Activated T-helper 1 cell treated with anti-CD3 and anti-CD28 coated beads, Interleukin-2, amount 50 U/mL, for 16 hours (primary cell): ENCODE measurements at places on chromosomes 5 and 9.
A peak's percentile ranks its signal among the peaks of the same experiment; 100 is the strongest.

GRCh38 chr9:2297771-2298170 is 282.6 kb downstream of the SMARCA2 start:
- DNase-seq, result no peak

DNA sequence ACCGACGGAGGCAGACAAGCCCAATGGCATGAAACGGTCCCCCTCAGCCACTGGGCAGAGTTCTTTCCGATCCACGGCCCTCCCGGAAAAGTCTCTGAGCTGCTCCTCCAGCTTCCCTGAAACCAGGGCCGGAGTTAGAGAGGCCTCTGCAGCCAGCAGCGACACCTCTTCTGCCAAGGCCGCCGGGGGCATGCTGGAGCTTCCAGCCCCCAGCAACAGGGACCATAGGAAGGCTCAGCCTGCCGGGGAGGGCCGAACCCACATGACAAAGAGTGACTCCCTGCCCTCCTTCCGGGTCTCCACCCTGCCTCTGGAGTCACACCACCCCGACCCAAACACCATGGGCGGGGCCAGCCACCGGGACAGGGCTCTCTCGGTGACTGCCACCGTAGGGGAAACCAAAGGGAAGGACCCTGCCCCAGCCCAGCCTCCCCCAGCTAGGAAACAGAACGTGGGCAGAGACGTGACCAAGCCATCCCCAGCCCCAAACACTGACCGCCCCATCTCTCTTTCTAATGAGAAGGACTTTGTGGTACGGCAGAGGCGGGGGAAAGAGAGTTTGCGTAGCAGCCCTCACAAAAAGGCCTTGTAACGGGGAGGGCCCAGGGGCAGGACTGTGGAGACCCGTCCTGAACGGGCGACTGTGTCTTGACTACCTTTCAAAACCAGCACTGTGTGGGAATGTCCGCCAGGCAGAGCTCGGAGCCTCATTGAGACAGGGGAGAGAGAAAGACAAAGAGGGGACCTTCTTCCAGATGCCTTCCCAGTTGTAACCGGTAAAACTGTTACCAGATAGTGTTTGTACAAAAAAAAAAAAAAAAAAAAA is 29.9 kb downstream of the CD180 start:
- peak; percentile 61 for DNase-seq

GRCh38 chr5:44833249-44833648 is 24.5 kb downstream of the MRPS30 start:
- no peak for DNase-seq

DNA sequence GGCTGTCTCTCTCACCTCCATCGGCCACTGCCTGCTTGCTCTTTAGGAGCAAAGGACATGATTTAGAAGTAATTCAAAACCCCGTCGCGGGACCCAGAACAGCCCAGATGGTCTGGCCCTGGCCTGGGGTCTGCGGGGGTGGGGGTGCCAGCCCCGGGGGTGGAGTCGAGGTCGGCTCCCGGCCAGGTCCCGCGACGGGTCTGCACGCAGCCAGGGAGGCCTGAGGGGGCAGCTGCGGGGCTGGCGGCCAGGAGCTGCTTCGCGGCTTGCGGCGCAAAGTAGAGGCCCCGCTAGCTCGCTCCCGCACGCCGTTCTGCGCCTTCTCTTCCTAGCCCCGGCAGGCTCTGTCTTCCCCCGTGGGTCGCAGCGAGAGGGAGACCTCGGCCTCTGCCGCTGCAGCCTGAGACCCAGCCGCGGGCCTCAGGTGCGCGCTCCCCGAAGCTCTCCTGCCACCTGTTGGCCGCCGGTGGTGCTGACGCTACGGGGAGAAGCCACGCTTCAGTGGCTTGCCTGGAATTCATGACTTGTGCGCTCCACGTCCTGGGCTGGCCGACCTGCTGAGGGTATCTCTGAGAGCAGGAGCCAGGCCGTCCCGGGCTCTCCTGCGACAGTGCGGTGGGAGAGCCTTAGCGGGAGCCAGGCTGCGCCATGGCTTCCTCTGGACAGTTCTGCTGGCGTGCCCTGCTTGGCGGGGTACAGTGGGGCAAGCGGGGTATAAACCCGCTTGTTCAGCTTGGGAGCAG is 157.2 kb upstream of the PITX1 start:
- peak; percentile 40 for DNase-seq

DNA sequence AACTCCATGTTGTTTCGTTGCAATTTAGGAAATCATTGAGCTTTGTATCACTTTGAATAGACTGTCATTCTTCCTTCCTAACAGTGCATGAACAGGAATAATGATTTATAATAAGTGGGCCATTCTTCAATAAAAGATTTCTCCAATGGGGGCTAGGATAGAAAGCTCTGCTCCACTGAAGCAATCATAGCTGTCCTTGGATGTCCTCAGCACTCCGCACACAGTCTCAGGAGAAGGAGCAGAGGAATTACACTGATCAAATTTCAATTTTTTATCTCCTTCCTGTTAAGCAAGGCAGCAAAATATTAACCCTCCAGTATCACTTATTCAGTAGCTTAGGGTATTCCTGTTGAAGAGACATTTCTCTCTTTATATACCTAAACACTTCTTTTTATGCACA is 532.7 kb upstream of the ST8SIA4 start:
- no peak for DNase-seq

- no peak for DNase-seq
These were observed 626.0 kb upstream of the ADAMTS16 start for GRCh38 chr5:4514067-4514648.

- no peak for DNase-seq
These were observed 4.3 kb downstream of the MTRR start for GRCh38 chr5:7873216-7873615.

GRCh38 chr5:140674211-140674610 is 835 bp upstream of the DND1 start:
- DNase-seq, result no peak

- no peak for DNase-seq
These were observed 55.5 kb downstream of the MYO10 start for GRCh38 chr5:16880547-16880946.

DNA sequence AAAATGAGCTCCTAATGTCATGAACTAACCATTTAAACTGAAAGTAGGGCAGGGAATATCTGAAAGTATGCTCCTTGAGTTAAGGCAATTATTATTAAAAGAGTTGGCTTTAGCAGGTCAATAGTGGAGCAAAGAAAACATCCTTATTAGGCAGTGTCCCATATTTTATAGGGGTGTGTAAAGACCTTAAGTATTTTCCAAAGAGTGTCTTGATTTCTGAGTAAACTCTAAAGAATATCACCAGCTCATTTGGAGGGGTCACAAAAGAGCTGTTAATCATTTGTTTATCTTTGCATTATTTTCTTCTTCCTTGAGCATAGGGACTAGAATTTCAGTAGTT is 109.3 kb downstream of the MUSK start:
- DNase-seq, result no peak

DNA sequence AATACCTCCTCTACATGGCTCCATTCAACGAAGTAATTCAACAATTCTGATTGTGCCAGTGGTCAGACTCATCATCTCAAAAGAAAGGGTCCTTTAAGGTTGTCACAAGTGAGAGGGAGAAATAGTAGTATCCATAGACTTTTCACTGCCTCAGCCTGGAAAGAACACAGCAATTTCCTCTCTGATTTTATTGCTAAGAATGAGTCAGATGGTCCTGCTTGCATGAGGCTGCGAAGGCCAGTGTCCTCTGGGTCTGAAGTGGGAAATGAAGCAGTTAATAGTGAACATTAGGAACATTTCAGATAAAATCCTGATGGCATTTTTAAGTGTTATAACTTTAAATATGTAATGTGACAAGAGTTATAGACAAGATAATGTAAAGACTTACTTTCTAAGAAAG is 979.0 kb downstream of the EFNA5 start:
- no peak for DNase-seq

GRCh38 chr5:62506659-62507460 is 71.8 kb upstream of the LRRC70 start:
- no peak for DNase-seq

- DNase-seq, result no peak
These were observed 562.2 kb upstream of the MEF2C start for GRCh38 chr5:89445106-89445745.

DNA sequence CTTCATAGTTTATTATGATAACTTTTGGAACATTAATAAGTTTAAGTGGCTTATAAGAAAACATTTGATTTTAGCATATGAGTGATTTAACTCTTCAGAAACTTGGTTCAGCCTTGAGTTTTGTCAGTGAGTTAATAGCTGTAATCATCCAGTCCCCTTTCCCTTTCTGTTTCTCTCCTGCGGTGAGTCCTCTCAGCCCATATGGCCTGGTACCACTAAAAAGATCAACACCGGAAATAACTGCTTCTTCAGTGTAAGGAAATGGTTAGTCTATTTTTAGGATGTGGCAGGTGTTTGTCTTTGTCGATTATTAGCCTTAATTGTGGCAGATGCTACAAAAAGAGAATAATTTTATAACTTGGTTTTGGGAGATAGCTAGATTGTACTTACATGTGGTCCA is 120.2 kb upstream of the GRHPR start:
- no peak for DNase-seq

DNA sequence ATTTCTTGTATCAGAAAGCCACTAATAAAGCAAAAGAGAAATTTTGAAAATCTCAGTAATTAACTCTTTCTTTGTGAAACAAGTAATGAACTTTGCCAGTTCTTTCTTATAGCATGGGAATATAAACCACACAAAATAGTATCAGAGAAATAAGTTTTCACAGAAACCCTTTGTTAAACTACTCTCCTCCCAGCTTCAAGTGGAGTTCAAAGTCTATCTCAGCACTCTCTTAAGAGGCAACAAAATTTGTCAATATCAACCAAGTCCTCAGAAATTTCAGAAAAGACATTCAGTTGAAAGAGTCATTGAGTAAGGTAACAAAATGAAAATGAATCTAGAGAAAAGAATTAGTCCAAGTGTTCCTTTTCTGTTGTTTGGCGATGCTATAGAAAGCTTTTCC is 89.3 kb downstream of the NTRK2 start:
- DNase-seq, result no peak

DNA sequence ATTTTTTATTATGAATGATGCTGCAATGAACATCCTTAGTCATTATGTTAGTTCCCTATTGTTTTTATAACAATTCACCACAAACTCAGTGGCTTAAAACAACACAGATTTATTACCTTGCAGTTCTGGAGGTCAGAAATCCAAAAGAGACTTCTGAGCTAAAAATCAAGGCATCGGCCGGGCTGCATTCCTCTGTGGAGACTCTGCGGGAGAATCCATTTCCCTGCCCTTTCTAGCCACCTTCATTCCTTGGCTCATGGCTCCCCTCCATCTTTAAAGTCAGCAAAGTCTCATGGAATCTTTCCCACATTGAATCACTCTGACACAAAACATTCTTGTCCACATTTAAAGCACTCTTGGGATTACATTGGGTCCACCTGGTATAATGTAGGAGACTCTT is 38.6 kb downstream of the SNX18 start:
- DNase-seq, result no peak

- no peak for DNase-seq
These were observed 12.0 kb downstream of the INIP start for GRCh38 chr9:112705768-112706427.

DNA sequence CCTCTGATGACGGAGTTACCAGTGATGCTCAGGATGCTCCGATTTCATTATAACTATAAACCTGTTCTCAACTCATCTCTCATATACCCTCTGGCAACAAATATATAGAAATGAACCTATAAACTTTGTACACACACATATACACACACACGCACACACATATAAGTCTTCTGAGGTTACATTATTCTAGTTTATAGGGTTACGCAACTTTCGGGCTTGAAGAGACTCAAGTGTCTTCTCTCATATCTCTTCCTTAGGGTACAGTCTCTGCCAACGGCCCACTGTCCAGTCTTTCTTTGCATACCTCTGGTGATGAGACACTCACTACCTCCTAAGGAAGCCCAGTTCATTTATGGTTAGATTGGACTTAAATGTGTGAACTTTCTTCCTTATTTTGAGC is 69.4 kb upstream of the TBC1D2 start:
- DNase-seq, result no peak

DNA sequence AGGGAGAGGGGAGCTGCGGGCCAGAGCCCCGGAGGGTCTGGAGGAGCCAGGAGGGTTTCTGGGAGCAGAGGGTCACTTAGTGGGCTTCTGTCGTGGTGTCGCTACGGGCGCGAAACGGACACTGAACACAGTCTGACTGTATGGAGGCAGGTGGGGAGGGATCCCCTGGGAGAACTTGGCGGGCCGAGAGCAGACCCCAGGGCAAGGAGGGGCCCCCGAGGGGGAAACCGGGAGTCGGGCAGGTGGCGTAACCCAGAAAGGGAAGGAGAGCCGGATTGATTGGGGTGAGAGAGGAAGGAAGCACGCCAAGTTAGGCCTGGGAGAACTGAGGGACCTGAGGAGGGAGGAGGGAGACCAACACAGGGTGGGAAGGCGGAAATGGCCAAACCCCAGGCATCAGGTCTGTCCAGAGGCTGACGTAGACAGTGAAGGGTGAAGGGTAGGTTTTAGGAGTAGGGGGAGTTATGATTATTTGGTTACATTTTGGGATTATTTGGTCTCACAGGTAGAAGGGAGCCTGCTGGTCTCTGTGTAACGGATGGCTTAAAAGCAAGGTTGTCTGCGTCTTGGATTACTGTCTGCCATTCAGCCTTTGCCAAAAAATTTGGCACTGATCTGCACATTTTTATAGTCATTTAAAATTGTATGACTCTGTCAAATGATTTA is 3.3 kb upstream of the MSMP start:
- no peak for DNase-seq

- no peak for DNase-seq
These were observed 1.8 kb downstream of the SURF6 start for GRCh38 chr9:133334161-133334560.

DNA sequence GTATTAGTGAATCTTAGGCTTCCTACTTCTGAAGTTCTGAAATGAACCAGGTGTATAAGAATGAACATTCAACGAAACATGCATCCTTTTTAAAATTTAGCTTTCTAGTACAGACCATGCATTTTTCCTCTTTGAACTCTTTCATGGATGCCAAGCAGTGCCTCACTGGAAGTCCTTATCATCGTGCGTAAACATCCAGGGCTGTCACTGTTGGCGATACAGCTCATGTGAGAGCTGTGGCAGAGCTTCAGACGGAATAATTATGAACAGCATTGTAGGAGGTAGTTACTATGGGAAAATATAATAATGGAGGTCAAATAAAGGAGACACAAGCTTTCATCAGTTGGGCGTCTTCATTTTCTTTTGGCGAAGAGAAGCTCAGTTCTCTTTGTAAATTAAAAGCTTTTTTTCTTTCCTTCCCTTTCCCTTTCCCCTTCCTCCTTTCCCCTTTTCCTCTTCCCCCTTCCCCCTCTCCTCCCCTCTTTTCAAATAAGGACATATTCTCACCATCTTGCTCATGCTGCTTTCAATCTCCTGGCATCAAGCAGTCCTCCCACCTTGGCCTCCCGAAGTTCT is 167.3 kb downstream of the KDM4C start:
- DNase-seq, result no peak

- DNase-seq, result no peak
These were observed 133.0 kb upstream of the IQGAP2 start for GRCh38 chr5:76269932-76270610.

DNA sequence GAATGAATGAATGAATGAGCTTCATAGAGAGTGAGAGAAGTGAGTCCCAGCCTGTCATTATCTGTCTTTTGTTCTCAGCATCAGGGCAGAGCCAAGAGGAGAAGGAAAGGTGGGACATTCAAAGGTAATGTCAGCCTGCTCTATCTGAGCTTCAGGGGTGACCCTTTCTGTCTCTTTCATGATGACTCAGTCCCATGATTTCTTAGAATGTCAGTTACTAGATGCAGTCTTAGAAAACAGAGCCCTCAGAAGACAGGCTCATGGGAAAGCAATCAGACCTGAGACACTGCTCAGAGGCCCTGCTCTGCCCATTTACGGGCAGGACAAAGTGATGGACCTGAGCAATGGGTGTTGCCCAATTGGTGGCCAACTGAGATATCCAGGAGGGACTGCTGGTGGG is 1.1 kb downstream of the SPATA31D1 start:
- DNase-seq, result no peak
